Activated CD4-positive, alpha-beta T cell treated with anti-CD3 and anti-CD28 coated beads, Interleukin-2, amount 10 ng/mL, durations not matched to agents 7 days and 5 days (primary cell): ENCODE measurements at places on chromosomes 1 and 21.

DNA sequence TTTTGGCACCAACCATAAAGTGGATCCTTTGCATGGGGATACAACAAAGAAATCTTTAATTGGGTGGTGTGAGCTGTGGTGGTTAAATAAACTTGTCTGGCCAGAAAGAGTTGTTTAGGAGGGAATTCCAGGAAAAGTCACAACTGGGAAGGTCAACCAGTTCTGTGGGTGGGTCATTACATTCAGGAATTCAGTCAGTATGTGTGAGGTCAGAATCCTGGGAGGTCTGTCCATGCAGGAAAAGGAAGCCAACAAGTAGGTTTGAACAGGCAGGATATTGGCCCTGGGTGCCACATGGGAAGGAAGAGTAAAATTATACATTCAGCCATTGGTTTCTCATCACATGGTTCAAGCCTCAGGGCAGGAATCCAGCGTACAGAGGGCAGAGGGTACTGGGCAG, 162.3 kb upstream of the ADAMTS5 start:
- DNase-seq = no peak

DNA sequence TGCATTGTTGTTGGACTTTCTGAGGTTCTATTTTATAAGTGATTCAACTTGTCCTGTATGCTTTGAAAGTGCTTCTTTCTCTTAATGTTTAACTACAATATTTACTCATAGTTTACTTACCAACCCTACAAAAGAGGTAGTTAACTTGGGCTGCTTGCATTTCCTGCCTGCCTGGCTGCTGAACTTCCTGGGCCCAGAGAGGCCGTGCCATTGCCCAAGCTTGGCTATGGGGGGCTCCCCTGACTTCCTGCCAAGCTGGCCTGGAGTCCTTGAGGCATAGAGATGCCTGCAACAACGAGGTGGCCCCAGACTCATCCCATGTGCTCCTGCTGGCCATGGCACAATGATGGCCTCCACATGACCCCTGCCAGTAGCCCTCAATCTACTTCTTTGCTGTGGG, 361.6 kb upstream of the PLD5 start:
- no peak for DNase-seq

GRCh38 chr1:168960595-168960994, 145.9 kb upstream of the ATP1B1 start:
- no peak for DNase-seq

DNA sequence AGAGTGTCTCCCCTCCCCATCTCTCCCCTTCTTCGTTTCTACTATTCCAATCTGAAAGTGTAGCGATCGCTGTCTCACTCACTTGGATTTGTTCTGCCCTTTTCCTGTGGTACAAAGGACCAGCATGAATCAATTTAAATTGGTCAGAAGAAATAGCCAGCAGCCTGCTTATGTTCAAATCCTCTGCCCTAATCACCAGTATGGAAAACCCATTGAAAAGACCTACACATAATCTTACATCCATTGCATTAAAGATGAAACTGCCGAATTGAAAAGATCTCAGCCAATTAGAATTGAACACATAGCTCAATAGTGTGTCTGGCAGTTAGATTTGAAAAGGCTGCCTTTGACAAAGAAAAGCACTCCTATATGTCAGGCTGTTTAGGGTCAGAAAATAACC, 122.6 kb downstream of the TNNI3K start:
- no peak for DNase-seq

DNA sequence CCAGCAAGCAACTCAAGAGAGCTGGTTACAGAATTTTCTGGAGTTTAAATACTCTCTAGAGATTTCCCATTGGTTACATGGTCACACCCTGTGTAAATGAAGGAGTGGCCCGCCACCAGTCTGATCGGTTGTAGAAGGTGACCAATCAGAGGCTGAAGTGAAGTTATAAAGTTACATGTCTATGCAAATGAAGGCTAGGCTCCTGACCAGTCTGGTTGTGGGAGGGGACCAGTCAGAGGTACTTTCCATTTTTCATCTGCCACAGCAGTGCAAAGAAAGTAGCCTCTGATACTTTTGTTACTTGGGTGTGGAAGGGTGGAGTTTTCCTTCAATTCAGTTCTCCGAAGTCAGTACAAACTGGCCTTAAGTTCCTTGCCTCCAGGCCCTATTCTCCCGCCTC, 273.7 kb downstream of the BARHL2 start:
- no peak for DNase-seq

DNA sequence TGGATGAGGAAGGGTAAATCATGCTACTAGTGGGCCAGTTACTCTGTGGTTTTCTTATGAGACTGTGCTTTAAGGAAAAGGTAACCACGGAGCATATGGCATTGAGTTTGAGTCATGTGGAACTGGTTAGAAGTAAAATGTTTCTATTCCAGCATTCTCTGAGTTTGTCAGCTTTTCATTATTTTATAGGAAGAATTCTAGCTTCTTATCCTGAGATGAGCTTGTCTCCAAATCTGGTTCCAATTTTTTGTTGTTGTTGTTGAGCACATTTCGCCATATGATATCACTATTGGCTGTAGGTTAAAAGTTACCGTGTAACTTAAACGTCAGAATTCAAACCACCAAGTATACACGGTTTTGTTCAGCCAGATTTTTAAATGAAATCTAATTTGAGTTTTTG, 69.9 kb downstream of the ATF6 start:
- no peak for DNase-seq

DNA sequence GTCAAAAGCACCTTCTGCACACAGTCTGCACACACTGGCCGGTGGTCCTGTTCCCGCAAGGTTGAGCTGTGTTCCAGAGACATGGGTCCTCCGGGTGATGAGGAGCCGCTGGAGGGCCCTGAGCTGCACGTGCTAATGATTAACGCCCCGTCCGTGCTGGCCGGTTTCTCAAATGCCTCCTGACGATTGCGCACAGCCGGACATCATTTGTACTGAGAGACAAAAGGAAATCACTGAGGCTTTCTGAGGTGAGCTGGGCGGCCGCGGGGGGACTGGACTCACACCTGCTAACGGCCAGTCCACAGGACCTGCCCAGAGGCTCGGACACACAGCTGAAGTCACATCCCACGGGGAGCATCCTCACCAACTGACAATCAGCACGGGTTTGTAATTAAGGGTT, 29.2 kb downstream of the POFUT2 start:
- no peak for DNase-seq
